ENCODE measurements at places on chromosomes 1 and 21. TPM values are rescaled to one million over a fixed set of nuclear protein-coding genes. Genes with fewer than 3 reads are reported as not detected.
A peak's percentile ranks its signal among the peaks of the same experiment; 100 is the strongest.

GRCh38 chr1:42929434-42930177 is 29.1 kb downstream of the SLC2A1 start:
- DNase-seq, result no peak

DNA sequence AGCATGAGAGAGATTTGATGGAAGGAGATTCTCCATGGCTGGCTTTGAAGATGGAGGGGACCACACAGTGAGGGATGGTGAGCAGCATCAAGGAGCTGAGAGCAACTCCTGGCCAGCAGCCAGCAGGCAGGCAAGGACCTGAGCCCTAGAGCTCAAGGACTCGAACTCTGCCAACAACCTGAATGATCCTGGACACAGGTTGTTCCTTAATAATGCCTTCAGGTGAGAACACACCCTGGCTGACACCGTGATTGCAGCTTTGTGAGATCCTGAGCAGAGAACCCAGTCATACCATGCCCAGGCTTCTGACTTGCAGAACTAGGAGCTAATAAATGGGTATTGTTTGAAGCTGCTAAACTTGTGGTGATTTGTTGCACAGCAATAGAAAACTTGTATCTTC is 183.1 kb downstream of the LMX1A start:
- DNase-seq, result no peak

DNA sequence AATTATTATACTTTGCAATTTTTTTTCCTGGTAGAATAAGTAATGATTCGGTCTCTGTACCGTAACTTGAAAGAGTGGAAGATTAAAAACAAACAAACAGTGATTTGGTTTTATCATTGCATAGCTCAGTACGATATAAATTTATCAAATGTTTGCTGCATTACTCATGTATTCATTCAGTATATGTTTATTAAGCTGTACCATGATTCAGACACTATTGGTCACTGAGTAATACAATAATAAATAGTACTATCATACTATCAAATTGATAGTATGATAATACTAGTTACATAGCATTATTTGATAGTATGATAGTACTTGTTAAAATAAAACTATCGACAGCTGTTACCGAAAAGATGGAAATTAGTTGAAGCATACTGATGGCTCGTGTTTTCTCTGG is 12.1 kb downstream of the CENPF start:
- DNase-seq, result no peak

The TRMT1L gene
- total RNA-seq, result 12.7 TPM

The CELA2A gene
- not detected for total RNA-seq

The TMEM269 gene
- not detected for total RNA-seq

The ARTN gene
- total RNA-seq, result not detected

- no peak for DNase-seq
These were observed 45.3 kb upstream of the RGS1 start for GRCh38 chr1:192530254-192530653.

The CIART gene
- total RNA-seq, result 14.5 TPM

GRCh38 chr1:156502894-156503697 is 2.5 kb upstream of the MEF2D start:
- DNase-seq, result peak; percentile 97

GRCh38 chr1:100955322-100955721 is 59.4 kb downstream of the SLC30A7 start:
- DNase-seq, result no peak

The OR14K1 gene
- not detected for total RNA-seq

- DNase-seq, result no peak
These were observed 630.0 kb upstream of the ADGRL2 start for GRCh38 chr1:81170721-81171120.

The PARS2 gene
- total RNA-seq, result 5.7 TPM

- peak; percentile 70 for DNase-seq
These were observed 32.9 kb upstream of the ATP2B4 start for GRCh38 chr1:203593723-203594122.

DNA sequence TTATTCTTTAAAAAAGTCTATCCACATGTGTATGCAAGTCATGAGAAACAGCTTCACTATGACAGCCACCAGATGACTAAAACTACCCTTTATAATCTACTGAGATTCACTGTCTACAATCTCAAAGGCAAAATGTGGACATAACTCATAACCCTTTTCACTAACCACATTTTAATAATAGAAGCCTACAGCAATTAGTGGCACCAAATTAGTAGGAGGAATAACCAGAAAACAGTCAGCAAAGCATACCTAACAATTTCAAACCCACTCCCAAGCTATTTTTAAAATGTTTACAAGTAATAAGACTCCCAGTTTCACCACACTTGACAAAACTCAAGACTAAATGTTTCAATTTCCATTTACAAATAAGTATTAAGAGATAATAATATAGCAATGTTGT is 442.9 kb downstream of the PTPRC start:
- DNase-seq, result no peak

- DNase-seq, result peak; percentile 58
These were observed 28.7 kb downstream of the CDK18 start for GRCh38 chr1:205532996-205533735.

DNA sequence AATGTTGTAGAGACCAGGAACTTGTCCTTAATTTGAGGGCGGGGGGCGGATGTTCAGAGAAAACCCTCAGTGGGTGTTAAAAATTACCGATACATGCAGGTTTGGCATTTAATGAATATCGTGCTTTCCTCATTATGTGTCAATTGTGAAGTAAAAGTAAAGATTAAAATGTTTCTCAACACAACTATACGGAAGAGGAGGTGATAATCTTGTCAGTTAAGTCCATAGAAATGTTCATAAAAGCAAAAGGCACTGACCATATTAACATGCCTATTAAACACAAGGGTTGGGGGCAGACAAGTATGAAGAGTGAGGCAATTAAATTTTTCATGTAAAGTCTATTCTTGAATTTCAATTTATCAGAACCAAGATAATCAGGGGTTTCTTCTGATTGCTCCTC is 1.3 kb downstream of the BRINP3 start:
- DNase-seq, result no peak

DNA sequence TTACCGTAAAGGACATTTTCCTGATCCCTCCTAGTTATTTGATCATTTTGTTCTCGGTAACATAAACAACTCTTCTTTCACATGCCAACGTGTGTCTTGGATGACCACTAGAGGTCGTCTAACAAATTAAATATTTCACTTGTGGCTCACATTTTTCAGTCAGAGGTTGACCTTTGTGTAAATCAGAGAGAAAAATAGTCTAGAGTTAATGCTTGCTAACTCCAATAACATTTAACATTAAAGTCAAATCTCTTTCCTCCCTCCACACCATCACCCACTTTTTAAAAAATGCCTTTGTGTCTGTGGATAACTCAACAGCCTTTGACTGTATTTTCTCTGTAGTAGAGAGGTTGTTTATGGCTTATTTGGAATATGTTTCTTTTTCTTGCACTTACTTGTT is 220.5 kb upstream of the B3GALT2 start:
- DNase-seq, result no peak

The RASAL2 gene
- 11.1 TPM for total RNA-seq

- peak; percentile 91 for DNase-seq
These were observed 10.8 kb downstream of the ADAMTSL4 start for GRCh38 chr1:150560011-150560438.

The MRTO4 gene
- 10.8 TPM for total RNA-seq

DNA sequence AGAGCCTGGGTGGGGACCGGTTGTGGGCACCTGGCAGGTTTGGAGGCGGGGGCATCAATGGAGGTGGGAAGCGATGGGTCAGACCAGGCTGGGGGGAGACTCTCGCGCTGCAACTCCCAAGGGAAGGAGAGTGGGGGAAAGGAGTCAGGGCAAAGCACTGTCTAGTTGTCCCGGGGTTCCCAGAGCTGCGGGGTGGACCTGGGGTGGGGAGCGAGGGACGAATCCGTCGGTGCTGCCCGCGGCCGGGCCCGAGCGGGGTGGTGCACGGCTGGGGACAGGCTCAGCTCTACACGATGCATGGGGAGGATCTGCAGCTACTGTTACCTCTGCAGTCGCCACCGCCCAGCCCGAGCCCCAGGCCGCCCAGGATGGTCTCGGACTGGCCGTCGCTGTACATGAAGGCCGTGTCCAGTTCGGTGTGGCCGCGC is 427 bp downstream of the AKR7A2 start:
- DNase-seq, result peak; percentile 75

All from sigmoid colon (tissue), 7 donors.